ENCODE measurements at places on chromosomes 1 and 21.

DNA sequence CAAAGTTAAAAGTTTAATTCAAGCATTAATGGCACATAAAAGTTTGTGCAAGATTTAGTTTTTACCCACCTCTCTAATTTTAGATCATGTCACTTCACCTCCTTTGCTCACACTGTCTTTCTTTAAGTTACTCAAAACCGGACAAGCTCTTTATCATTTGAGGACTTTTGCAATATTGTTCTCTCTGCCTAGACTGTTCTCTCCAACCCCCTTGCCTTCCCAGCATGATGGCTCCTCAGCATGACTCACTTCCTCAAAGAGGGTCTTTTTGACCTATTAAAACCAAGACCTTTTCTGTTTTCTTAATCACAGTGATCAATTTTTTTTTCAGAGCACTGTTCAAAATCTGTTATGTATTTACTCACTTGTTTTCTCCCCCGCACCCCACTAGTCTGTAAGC, 61.3 kb downstream of the XKR8 start:
- no peak for ATAC-seq

GRCh38 chr1:108541861-108542260, 18.0 kb upstream of the EEIG2 start:
- ATAC-seq: no peak

DNA sequence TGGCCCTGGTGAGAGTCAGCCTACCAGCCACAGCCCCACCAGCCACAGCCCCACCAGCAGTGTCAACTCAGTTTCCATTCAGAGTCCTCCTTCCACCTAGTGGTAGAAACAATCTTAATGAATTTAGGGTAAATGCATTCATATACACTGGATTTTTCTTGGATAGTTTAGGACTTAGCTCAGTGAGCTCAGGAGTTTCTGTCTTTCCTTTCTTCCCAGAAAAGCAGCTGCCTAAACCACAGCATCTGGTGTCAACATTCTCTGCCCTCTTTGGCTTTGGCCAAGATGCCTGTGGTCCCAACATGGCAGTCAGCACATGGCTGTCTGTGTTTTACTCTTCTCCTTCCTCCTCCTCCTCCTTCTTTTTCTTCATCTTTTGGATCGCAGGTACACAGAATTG, 94.0 kb downstream of the CLIC6 start:
- ATAC-seq: no peak

GRCh38 chr1:95339377-95339776, 105.4 kb downstream of the RWDD3 start:
- no peak for ATAC-seq

DNA sequence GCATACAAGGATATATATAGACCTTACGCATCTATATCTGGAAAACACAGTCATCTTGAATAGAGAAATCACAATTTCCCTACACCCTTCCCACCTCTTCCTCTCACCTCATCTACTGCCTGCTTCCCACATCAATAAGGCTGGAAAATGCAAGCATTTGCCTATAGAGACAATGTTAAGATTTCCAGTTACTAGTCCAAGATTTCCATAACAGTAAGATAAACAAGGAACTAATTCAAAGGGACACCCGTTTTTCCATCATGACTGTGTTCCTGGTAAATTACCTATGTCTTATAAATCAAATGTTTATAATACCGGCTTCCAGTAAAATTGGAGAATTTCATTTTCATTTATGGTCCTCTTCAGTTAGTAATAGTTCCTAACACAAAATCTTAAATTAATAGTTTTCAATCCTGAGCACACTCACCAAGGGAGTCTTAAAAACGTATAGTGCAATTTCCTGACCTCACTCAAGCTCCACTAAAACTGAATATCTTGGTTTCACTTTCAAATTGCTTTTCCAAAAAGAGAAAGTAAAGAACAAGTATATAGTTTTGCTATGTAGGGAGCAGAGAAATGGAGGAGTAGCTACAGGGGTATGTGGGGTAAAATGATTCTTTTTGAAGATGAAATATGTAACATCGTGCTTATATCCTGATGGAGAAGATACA, 398.7 kb downstream of the PLPP3 start:
- ATAC-seq: no peak

DNA sequence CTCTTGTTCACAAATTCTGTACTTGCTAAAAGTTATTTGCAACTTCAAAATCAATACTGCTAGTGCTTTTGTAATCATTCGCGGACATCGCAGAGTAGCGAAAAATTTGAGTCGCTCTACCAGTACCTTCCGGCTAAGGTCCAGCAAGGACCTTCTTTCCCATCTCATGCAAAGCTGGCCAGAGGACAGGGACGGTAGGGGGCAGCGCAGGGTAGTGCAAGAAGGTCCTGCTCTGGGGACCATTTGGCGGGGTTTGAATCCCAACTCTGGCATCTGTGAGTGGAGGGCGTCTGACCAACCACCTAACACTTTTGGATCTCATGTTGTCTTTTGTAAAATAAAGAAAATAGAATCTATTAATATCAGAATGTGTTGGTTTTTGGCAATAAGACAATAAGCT, 258.3 kb downstream of the SPATA17 start:
- ATAC-seq: no peak

GRCh38 chr1:53130878-53131589, 11.4 kb downstream of the SLC1A7 start:
- no peak for ATAC-seq

DNA sequence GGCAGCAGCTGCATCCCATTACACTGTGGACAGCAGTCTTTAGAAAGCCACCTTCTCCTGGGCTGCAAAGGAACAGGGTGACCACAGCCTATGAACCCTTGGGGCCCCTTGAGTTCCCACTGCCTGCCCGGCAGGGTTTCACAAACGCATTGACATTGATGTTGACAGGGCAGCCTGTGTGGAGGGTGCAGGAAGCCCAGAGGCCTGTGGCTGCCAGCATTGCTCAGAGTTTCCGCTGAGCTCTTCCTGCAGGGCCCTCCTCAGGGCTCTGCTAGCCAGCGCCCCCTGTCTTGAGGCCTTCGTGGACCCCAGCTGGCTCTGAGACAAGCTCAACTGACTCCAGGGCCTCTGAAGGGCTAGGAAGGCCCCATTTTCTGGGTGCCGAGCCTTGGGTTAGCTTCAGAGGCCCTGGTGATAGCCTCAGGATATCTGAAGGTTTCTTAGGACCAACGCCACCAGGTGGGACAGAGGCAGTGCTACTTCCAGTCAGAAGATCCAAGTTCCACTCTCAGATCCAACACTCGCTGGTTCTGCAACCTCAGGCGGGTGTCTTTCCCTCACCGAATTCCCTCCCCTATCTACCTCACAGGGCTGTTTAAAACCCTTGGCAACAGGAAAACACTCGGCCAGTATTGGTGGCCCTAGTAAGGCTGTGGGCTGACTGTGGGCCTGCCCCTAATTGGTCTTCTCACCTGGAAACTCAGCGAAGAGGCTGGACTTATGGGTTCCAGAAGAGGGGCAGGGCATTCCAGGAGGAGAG, 27.2 kb upstream of the EPS8L3 start:
- ATAC-seq: peak; percentile 93

DNA sequence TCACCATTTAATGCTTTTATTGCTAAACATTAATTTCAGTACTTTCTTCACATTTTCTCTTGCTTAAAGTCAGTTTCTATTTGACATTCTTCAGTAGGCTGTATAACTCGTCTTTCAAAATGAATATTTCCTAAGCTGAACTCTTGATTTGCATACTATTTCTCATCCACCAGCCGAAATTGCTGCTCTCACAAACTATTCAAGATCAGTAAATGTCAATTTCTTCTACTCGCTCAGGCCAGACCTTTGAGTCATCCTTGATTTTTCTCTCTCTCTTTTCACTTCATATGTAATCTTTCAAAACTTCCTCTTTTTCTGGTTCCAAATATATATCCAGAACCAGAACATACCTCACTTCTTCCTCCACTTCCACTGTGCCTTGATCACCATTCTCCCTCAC, 990.0 kb downstream of the KCNT2 start:
- ATAC-seq: peak; percentile 24

- no peak for ATAC-seq
These were observed 509.4 kb downstream of the SMYD3 start for GRCh38 chr1:245997471-245998258.

DNA sequence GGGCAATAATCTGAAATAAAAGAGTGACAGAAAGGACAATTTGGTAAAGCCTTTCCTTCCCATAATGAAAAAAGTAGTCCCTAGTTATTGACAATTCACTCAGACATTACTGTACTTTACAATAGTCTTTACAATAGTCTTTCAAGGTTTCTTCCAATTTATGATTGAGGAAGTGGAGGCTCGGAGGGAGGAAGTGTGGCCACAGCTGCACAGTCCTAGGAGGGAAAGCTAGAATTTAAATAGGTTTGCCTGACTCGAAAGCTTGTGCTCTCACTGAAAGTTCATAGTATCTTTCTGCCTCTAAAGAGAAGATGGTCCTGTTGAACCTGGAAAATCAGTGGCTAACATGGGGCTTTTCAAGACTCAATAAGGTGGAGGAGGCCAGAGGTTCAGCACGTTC, 203.2 kb downstream of the SDCCAG8 start:
- ATAC-seq: no peak

DNA sequence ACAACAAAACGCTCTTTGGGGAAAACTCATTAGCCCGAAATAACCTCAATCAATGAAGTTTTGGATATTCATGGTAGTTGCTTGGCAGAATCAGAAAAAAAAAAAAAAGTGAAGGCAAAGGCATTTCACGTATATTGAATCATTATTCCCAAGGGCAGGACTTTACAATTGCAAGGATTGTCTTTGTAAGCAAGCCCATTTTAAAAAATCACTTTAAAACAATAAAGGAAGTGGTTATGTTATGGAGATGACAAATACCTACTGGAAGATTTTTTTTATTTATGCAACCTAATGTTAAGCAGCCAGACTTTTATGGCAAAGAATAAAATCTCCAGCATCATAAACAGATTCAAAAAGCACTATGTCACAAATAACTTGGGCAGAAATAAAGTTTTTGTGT, 9.3 kb downstream of the GJB4 start:
- ATAC-seq: no peak

GRCh38 chr21:36706951-36707762, 8.2 kb downstream of the SIM2 start:
- no peak for ATAC-seq

DNA sequence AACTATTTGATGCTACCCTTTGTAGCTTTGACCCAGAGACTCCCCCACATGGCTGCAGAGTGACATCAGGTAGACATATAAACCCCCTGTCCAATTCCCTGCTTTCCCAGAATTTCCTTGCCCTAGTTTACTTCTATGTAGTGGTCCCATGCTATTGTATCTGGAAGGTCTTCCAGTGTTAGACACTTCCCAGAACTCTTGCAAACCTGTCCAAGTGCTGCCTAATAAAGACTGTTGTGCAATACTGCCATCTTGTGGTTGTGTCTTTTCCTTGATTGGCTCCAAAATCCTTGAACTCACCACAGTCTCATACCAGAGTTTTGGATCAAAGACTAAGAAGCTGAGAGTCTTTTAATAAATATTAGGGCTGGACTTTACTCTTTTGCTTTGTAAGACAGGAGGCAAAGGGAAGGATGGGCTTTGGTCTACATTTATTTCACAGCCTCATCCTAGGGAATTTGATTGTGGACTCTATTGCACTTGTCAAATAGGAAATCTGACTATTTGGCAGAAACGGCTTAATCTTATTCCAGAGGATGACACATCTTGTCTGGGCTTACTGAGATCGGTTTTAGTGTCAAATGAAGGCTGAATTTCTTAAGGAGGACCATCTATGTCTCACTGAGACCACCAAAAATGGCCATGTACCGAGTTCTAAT, 169.9 kb downstream of the LRRC7 start:
- no peak for ATAC-seq

DNA sequence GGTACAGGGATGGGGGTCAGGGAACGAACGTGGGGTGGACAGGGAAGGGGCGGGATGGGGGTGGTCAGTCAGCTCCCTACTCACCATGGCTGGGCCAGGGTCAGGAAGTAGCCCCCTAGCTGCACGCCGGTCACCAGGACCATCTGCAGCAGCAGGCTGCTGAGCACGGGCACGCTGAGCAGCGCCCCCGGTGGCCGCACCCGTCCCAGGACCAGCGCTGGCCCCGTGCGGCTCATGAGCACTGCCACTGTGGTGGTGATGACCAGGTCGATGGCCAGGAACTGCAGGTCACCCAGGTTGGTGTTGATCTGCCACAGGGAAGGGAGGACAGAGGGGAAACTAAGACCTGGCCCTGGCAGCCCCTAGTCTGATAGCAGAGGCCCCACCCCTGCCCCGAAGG, 6.5 kb upstream of the MFAP2 start:
- ATAC-seq: no peak

- ATAC-seq: no peak
These were observed 54.4 kb downstream of the MRPL39 start for GRCh38 chr21:25552856-25553255.

GRCh38 chr21:14901482-14901958, 163.3 kb downstream of the NRIP1 start:
- peak; percentile 84 for ATAC-seq

GRCh38 chr1:202281316-202282024, 60.3 kb downstream of the UBE2T start:
- ATAC-seq: no peak

- ATAC-seq: no peak
These were observed 40.0 kb downstream of the PDC start for GRCh38 chr1:186420923-186421322.

GRCh38 chr1:117685936-117686806, 80.3 kb downstream of the TENT5C start:
- no peak for ATAC-seq

- no peak for ATAC-seq
These were observed 18.8 kb downstream of the EIF4G3 start for GRCh38 chr1:21157868-21158267.

DNA sequence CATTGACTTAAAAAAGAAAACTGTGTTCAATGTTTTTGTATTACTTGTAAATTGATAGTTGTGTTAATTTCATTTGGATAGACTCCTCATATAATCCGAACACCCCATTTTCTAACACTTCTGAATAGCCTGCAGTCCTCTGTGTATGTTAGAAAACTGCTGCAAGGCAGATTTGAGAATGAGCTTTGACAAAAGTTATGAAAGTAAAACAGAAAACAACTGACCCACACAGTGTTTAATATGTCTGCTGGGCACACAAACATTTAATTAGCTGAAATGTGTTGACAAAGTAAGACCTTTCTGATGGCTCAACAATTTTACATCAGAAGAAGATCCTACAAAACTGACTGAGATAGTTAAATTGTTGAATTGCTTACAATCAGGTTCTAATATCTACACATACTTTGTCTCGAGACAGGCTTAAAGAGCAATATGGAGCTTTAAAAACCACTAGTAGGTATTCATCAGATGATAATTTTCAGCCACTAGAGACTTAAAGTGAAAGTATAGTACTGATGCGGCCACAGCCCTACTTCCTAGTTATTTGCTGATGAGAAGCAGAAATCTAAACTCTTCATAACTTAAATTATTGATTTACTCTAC, 40.0 kb upstream of the PRMT6 start:
- ATAC-seq: no peak

DNA sequence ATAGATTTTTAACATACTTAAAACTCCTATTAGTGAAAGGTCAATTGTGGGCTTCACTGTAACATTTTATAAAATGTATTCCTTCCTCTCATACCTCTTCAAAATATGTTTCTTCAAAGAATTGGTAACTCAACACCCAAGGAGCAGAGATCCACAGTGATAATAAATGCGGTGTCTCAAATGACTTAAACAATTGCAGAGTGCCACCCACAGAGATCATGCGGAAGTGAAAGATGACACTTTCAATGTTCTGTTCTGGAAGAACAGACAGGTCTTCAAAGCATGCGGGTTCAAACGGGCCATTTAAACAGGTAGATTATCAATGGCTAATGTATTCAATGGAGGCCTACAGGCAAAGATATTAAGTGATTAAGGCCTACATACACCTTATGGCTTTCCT, 157.0 kb upstream of the GREM2 start:
- no peak for ATAC-seq

GRCh38 chr1:222000131-222000530, 258.2 kb upstream of the DUSP10 start:
- ATAC-seq: no peak

GRCh38 chr21:33360281-33360680, 35.5 kb downstream of the IFNAR1 start:
- ATAC-seq: no peak

Measured in activated T-helper 17 cell treated with anti-CD3 and anti-CD28 coated beads, Interleukin-2, amount 50 U/mL, for 72 hours (primary cell).